Lower leg skin (tissue), 4 donors: ENCODE measurements at places on chromosomes 7 and 10. TPM values are rescaled to one million over a fixed set of nuclear protein-coding genes. Genes with fewer than 3 reads are reported as not detected.

- no peak for DNase-seq
Observed at GRCh38 chr7:123143252-123144006, 56.3 kb downstream of the SLC13A1 start.

TFR2 gene
- total RNA-seq, result 3.4 TPM

PCGF6 gene
- total RNA-seq, result 7.5 TPM

- no peak for DNase-seq
Observed at GRCh38 chr10:201328-201771, 66.1 kb downstream of the ZMYND11 start.

- DNase-seq, result no peak
Observed at GRCh38 chr10:44368637-44369036, 16.3 kb downstream of the CXCL12 start.

HECW1 gene
- total RNA-seq, result not detected

DNA sequence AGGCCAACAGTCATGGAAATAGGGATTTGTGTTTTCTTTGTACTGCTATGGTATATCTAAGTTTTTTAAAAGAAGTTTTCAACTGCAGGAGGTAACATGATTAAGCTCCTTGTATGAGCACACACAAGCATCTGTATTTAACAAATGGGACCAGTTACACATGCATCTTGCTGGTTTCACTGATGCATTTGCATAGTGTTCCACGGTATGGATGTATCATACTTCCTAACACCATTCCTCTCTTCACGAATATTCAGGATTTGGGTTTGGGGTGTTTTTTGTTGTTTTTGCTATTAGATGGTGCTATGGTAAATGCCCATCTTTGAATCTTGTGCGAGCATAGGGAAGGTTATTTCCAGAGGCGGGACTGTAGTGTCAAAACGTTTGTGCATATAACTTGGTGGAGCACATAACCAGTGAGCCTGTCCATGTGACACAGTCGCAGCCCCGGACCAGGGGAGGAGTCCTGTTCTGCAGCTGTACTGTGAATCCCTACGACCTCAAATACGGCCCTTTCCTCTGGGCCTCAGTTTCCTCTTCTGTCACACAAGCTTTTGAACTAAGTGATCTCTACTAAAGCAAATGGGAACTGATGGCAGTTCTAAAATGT is 1.9 kb downstream of the H2BK1 start:
- DNase-seq, result no peak

DNA sequence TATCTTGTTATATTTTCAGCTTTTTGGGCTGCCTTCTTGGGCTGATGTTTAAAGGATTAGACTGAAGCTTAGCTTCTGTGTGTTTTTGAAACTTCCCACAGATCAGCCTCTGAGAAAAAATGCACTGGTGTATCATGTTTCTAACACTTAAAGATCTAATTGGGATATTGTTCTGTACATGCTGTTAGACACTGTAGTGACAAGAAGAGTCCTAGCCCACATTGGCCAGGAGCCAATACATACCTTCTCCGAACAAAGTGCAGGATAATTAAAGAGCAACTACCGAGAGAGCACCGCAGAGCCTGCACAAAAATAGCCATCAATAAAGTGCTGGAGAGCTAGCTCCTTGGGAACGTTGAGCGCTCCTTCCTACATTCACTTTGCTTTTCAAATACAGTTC is 289.4 kb upstream of the SP8 start:
- DNase-seq, result no peak

PRTFDC1 gene
- not detected for total RNA-seq

DNA sequence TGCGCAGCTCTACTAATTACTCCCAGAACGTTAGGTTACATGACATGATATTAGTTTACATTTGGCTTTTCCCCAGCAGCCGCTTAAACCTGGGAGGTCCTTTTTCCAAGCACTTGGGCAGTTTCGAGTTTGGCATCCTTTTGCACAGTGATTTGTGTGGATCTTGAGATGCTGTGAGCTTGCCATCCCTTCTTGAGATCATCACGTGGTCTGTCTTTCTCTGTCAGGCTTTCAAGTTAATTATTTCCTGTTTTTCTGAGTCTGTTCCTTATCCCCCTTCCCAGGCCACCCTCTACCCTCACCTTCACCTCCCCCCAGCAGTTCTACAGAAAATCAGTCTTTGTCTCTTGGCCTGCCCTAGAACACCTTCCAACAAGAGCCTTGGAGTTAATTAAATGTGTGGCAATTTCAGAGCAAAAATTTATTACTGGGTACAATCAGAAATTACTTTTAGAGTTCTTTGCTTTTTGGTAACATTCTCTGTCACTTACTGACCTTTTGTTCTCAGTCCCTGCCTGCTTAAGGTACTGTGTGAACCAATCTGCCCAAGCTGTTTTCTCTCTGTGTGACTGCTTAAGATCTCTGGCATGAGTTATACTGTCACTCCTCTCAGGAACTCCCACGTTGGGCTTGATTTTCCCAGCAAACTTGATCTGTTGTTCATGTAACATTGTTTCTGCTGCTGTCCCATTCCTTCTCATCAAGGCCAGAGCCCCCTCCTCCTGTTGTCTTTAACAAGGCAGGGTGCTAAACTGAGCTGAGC is 3.1 kb upstream of the SLF2 start:
- DNase-seq, result no peak

DNA sequence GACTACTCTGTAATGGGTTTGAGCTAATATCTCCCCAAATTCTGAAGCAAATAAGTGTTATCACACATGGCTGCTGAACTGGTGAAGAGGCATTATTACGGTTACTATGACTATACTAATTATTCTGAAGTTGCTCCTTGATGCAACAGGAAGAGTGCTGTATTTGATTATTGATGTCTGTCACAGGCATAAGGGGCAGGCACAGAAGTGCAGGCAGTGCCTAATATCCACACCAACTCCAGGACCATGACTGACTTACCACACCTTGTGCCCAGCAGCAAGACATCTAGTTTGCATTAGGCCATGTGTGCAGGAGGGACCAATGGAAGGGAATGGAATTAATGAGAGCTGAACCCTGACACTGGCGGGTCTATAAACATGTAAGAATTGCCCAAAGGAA is 62.7 kb downstream of the AMPH start:
- DNase-seq, result no peak

DNA sequence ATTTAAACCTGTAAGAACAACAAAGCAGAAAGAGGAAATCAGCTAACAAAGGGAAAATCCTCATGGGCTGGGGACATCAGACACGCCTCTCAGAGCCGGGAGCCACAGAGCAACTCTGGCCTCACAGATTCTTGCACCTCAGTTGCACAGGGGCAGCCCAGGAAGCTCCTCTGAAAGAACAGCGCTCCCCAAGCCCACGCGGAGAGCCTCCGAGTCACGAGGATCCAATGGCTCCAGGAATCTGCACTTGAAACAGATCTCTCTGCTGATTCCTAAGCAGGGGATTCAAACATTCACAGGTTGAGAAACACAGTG is 213.2 kb upstream of the MGMT start:
- DNase-seq, result no peak

GRCh38 chr7:23353172-23353571 is 54.0 kb downstream of the MALSU1 start:
- DNase-seq, result no peak

DNA sequence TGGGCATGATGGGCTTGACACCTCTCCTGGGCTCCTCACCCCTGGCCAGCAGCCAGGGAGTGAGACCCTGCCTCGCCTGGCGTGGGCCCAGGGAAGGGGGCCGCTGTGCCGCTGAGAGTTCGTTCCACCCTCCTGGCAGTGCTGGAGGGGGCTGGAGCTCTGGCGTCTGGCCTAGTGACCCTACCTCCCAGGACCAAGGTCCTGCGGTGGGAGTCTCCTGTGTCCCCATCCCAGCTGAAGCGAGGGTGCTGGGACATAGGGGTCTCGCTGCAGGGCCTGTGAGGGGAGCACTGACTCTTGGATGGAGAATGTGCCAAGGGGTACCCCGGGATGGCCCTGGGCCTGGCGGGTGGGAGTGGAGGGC is 1.2 kb downstream of the GTF2IRD1 start:
- no peak for DNase-seq

- DNase-seq, result no peak
Observed at GRCh38 chr10:132104471-132105301, 38.9 kb downstream of the JAKMIP3 start.

DNA sequence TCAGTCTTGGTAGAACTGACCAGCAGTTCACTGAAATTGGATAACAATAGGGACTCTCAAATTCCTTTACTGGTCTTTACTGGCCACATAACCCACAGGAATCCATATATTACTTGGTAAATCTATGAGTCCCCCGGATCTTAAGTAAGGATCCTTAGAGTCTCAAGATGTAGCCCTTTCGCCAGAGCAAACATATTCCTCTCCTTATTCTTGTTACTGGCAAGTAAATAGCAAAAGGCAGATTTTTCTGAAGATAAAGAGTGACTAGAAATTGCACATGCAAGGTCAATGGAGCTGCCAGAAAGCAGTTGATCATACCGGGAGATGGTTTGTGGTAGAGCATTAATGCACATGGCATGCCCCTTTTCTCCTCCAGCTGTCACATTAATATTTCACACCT is 283.0 kb downstream of the HDAC9 start:
- DNase-seq, result no peak

- DNase-seq, result no peak
Observed at GRCh38 chr10:10870523-10871241, 147.0 kb upstream of the CELF2 start.

ZC3HAV1L gene
- total RNA-seq, result 16.2 TPM

TAS2R3 gene
- 1.3 TPM for total RNA-seq

TBRG4 gene
- total RNA-seq, result 46.0 TPM
